CD8-positive, alpha-beta T cell (primary cell): ENCODE measurements at places on chromosomes 7 and 10.

GRCh38 chr10:26219676-26220075 is 3.1 kb downstream of the GAD2 start:
- no peak for DNase-seq

DNA sequence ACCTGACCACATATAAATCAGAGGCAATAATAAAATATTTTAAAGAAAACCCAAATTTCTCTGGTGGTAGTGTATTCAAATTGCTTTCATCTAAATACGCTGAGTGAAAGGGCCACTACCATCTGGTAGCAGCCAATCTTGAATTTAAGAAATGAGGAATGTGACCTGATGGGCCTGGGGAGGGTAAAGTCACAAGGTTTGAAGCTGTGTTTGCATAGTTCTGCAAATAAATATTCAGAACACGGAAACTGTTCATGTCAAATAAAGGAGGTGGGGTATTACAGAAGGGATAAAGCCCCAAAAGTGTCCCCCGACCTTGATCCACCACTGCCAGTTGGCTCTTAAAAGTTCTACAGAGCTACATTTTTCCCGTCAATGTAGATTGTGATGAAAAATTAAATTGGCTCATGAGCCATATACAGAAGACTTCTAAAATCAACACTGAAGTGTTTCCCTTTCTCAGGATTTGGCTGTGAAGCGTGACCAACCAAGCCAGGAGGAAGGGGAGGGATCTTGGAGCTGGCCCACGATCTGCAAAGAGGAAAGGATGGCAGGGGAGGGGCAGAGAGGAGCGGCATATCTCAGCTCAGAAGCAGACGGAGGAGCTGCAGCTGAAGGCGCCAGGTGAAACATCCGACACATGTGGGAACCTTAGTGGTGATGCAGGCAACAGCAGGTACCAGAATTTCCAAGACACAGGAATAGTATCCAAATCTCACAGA is 39.6 kb downstream of the MPP7 start:
- no peak for DNase-seq

GRCh38 chr7:17054206-17054605 is 172.4 kb upstream of the AGR3 start:
- DNase-seq, result no peak

DNA sequence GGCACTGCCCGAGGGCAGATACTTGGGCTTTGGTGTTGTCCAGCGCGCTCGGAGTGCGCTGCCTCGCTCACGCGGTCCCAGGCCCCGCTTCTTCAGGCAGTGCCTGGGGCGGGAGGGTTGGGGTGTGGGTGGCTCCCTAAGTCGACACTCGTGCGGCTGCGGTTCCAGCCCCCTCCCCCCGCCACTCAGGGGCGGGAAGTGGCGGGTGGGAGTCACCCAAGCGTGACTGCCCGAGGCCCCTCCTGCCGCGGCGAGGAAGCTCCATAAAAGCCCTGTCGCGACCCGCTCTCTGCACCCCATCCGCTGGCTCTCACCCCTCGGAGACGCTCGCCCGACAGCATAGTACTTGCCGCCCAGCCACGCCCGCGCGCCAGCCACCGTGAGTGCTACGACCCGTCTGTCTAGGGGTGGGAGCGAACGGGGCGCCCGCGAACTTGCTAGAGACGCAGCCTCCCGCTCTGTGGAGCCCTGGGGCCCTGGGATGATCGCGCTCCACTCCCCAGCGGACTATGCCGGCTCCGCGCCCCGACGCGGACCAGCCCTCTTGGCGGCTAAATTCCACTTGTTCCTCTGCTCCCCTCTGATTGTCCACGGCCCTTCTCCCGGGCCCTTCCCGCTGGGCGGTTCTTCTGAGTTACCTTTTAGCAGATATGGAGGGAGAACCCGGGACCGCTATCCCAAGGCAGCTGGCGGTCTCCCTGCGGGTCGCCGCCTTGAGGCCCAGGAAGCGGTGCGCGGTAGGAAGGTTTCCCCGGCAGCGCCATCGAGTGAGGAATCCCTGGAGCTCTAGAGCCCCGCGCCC is at the start of gene NPY:
NPY (plus strand) TSS at position 294 of the 802 bp plus-strand sequence. CDS start 1,051 bp downstream, outside the sequence.
- DNase-seq, result no peak

DNA sequence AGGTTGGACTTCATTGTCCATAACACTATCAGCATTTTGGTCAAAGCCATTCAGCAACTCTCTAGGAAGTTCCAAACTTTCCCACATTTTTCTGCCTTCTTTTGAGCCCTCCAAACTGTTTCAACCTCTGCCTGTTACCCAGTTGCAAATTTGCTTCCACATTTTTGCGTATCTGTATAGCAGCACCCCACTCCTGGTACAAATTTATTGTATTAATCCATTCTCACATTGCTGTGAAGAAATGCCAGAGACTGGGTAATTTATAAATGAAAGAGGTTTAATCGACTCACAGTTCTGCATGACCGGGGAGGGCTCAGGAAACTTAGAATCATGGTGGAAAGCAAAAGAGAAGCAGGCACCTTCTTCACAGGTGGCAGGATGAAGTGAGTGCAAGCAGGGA is 198.8 kb downstream of the MTERF1 start:
- no peak for DNase-seq

- no peak for DNase-seq
These were observed 295.4 kb downstream of the CNTNAP2 start for GRCh38 chr7:146411975-146412374.

DNA sequence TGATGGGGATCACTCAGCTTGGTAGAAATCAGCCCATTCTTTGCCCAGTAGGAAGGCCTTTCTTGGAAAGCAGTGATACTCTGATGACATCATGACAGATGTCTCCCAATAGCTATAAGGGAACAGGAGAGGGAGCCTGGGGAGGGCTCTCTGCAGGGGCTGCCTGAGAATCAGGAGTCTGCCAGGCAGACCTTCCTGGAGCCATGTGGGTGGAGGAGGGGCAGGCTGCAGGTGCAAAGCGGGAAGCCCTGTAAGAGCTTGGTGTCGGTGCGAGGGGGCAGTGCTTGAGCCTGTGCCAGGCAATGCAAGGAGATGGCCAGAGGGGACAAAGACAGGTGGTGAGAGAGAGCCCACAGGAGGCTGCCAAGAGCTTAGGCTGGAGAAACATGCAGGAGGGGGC is 5.0 kb upstream of the TNS3 start:
- DNase-seq, result no peak

- no peak for DNase-seq
These were observed 35.7 kb upstream of the MDFIC start for GRCh38 chr7:114886241-114886640.

DNA sequence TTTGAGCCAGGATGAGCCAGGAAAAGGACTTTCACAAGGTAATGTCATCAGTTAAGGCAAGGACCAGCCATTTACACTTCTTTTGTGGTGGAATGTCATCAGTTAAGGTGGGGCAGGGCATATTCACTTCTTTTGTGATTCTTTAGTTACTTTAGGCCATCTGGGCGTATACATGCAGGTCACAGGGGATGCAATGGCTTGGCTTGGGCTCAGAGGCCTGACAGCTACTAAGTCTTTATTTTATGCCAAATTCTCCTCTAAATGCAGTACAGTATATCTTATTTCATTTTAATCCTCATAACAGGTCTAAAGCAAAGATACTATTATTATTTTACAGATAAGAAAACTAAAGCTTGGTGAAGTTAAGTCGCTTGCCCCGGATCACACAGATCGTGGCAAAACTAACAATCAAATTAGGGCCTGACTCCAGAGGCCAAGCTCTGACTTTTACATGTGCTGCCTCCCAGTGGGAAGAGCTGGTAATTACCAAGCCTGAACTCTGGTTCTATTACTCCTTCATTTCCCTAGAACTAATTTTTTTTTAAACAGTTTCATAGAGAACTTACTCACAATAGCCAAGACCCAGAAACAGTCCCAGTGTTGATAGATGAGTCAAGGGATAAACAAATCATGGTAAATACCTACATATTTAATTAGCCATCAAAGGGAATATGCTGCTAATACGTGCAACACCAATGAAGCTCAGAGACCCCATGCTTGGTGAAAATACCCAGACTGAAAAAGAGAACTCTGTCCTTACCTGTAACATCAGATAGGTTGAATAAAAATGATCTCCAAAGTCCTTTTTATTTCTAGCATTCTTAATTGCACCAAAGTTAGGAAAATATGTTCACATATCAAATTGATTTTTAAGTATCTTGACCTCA is 35.4 kb downstream of the C7orf25 start:
- DNase-seq, result no peak

- DNase-seq, result no peak
These were observed 182.5 kb upstream of the COL1A2 start for GRCh38 chr7:94212160-94212559.

DNA sequence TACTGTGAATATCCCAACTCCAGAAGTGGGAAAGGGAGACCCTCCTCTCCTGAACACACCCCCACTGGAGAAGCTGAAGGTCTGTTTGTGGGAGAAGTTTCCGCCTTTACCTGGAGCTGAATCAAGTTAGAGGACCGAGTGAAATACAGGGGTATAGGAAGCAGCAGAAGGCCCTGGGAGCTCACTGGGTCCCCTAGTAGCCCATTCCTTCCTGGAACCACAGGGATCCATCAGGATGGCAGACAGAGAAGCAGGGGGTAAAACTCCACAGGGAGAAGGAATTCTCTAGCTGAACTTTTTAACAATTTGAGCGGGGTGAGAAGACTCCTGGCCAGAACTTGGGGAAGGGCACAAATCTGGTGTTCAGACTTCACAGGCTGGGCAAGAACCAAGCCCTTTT is 275.8 kb downstream of the GRID1 start:
- DNase-seq, result no peak

DNA sequence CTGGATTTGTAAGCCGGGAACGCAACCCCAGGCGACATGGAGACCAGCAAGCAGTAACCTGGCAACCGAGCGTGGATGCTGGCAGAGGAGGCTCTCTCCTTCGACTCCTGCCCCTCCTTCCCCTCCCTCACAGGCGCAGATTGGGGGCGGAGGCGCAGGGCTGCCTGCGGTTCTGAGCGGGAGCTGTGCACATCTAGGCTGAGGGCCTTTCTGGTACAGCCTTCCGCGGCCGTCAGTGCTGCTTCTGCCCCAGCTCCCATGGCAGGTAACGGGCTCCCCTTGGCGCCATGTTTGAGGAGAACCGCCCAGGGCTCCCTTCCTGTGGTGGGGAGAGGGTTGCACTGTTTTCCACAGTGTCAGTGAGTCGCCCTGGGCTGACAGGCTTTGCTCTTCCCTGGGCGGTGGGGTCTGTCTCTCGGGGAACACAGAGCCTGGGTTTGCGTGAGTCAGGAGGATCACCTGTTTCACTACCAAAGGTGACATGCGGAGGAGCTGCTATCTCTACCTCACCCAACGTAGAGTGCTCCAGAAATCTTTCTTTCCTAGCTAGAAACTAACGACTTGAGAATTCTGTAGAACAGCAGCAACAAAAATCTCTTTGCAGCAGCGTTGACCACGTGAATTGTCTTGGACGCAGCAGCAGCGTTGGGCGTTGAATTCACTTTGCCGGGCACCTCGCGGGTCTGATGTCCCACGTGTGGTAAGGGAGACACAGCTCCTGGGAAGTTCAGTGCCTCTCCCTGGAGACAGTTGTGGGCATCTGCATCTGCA is 154.8 kb upstream of the COBL start:
- no peak for DNase-seq

DNA sequence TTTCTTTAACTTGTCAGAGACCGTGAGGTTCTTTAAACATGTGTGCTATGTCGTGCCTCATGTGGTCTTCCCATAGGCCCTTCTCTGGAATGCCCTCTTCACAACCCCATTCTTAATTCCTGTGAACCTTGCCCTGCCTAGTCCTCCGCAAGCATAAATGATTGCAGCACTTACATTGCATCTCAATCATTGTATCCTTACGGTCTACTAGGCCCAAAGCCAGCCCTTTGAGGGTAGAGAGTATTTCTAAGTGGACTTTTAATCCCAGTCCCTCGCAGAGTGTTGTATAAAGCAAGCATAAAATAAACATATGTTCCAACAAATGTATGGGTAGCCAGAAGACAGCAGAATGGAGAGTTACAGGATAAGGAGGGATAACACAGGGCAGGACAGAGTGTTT is 92.1 kb upstream of the FAM133B start:
- no peak for DNase-seq

- no peak for DNase-seq
These were observed 128.1 kb upstream of the FAM20C start for GRCh38 chr7:64098-64915.

DNA sequence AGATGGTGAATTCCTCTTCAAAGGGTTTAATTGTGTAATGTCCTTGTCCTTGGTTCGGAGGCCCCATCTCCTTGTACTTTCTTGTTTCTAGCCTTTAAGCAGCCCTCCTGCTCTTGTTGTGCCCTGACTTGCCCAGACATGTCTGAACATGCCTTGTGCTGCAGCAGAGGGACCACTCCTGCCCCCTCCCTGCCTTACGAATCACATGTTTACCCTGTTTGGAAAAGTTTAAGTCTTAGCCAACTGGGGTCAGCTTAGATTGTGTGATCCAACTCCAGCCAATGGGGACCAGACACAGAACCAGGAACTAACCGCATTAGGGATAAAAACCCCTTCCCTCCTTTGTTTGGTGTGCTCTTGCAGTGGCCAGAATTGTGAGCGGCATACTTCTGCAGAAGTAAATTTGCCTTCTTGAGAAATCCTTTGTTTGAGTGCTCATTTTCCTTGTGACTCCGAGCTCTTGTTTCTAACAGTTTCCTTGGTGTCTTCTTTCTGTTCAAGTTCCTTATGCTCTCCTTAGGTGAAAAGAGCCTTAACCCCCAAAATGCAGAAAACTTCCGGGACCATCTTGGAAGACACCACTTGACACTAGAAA is 29.4 kb downstream of the CLRN3 start:
- no peak for DNase-seq

GRCh38 chr10:33136781-33137180 is 178.8 kb upstream of the ITGB1 start:
- DNase-seq, result no peak

DNA sequence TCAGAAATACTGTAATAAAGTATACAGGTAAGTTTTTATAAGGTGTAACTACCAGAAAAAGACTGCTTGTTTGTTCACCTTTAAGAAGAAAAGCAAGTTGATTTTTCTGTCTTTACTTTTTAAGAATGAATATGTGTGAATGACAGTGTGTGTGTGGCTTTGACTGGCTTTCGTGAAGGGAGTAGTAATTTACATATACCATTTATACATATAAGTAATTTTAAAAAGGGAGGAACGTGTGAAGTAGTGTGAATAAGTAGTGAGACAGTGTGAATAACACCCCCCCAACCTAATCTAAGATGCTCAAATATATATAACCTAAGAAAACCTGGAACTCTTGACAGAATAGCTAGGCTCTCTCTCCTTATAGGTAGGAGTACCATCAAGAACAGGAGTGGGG is 33.2 kb downstream of the RBM33 start:
- DNase-seq, result no peak

- DNase-seq, result no peak
These were observed 51.1 kb downstream of the ASB13 start for GRCh38 chr10:5615316-5615715.

GRCh38 chr10:30812018-30812851 is 182.7 kb upstream of the LYZL2 start:
- no peak for DNase-seq

- DNase-seq, result no peak
These were observed 2.7 kb upstream of the LHPP start for GRCh38 chr10:124458889-124459288.
